CD8-positive, alpha-beta memory T cell (primary cell): ENCODE measurements at places on chromosomes 4 and X. TPM values are rescaled to one million over a fixed set of nuclear protein-coding genes. Genes with fewer than 3 reads are reported as not detected.

ZDHHC15 gene
- total RNA-seq, result 0.26 TPM

MAGEE2 gene
- not detected for total RNA-seq

SLC9B2 gene
- total RNA-seq, result 35.8 TPM

NFXL1 gene
- total RNA-seq, result 9.7 TPM

RAB9B gene
- total RNA-seq, result 0.35 TPM

SPANXA1 gene
- not detected for total RNA-seq

TRAM1L1 gene
- not detected for total RNA-seq

NAP1L5 gene
- total RNA-seq, result 4.8 TPM

OFD1 gene
- 29.1 TPM for total RNA-seq

MAGEB17 gene
- total RNA-seq, result not detected
